ENCODE measurements at places on chromosomes 12 and 14.

GRCh38 chr14:92451245-92451644 lies 62.3 kb upstream of the RIN3 start:
- DNase-seq = no peak

GRCh38 chr12:4118601-4119156 lies 154.9 kb upstream of the CCND2 start:
- no peak for DNase-seq

DNA sequence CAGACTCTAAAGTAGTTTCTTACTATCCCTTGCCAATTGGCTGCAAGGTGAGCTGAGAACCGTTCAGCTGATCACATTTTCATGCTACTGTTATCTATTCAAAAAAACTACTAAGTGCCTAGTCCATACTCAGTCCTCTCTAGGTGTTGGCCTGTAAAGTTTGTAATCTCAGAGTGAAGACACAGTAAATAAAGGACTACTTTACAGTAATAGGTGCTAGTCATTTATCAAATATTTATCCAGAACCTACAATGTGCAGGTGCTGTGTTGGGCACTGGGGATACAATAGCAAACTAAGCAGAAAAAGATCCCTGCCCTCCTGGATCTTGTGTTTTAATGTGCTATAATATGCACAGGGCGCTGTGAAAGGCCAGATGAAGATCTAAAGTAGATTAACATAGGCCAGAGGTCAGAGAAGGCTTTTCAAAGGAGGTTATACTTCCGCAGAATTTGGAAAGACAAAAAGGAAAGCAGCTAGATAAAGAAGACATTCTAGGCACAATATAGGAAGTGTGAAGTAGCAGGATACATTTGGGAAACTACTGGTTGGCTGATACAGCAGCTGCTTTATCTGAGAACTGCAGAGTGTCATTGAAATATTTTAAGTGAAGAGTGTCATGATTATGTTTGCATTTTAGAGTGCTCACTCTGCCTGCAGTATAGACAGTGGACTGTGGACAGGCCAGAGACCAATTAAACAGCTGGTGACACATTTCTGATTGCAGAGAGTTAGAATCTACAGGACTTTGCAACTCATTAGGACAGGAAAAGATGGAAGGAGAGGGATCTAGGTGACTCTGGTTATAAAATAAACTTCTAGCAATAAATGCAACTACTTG lies 8.0 kb upstream of the ACTR10 start:
- DNase-seq = no peak

GRCh38 chr12:124131659-124132058 lies 158.6 kb downstream of the ZNF664 start:
- DNase-seq = no peak

- no peak for DNase-seq
Observed at GRCh38 chr14:92959189-92959531, 36.2 kb downstream of the CHGA start.

- no peak for DNase-seq
Observed at GRCh38 chr14:45290547-45290946, 37.5 kb upstream of the MIS18BP1 start.

- no peak for DNase-seq
Observed at GRCh38 chr14:61145034-61145902, 135.9 kb downstream of the TMEM30B start.

GRCh38 chr12:44076871-44077270 lies 241.0 kb downstream of the TMEM117 start:
- no peak for DNase-seq

DNA sequence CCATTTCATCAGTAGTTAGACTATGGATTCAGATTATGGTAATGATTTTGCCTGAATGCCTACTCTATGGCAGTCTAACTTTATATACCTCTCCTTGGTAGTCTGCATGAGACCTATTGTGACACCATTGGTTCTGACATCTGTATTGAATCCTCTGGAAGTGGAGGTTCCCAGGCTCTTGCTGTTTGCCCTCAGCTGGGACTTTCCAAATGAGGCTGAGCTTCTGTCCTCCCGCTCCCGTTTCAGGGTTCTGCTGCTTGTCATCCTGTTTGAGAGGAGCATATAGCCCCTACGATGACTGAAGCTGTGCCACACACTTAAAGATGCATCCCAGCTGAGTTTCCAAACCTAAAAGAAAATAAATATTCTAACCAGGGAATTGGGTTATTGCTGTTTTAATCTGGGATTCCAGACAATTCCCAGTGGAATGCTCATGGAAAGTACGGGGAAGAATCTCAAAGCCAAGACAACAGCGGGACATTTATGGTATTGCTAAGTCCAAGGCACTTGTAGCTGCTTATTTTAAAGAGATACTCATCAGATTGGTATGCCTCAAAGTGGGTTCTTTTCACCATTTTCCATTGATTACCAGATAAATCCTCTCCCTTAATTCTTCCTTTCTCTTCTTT lies 105.9 kb downstream of the ETV6 start:
- DNase-seq = no peak

DNA sequence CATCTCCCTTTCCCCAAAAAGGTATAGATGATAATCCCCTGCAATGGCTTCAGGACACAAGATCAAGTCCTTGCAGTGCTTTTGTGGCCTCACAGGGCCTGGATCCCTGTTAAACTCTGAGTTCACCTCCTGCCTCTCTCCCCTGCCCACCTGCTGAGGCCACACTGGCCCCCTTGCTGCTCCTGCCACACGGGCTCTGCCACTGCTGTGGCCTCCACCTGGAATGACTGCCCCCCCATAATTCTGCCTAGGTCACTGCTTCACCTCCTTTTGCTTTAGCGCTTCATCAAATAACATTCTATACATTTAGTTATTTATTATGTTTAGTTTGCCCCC lies 653 bp upstream of the IFI27 start:
- DNase-seq = no peak

DNA sequence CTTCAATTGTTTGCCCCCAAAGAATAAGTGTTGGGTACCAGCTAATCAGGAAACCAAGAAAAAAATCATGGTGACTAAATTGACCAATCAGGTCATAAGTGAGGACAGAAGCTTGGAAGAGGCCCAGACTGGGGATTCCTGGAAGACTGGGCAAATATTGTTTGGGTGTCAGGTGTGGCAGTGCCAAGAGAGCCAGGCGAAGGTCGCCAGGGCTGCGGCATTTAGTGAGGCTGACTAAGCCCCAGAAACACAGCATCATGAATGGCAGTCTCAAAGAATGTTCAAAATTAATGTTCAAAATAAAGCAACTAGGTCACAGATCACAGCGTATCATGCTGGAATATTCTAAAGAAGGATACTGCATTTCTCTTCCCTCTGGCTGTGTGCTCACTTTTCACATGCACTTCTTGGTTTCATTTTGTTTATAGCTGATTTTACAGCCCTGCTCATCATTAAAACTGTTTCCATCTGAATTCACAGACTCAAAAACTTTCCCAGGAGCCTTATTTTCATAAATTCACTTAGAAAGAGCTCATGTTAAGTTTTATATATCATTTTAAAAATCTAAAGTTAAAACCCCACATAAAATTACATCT lies 85.3 kb upstream of the OVCH1 start:
- DNase-seq = no peak

DNA sequence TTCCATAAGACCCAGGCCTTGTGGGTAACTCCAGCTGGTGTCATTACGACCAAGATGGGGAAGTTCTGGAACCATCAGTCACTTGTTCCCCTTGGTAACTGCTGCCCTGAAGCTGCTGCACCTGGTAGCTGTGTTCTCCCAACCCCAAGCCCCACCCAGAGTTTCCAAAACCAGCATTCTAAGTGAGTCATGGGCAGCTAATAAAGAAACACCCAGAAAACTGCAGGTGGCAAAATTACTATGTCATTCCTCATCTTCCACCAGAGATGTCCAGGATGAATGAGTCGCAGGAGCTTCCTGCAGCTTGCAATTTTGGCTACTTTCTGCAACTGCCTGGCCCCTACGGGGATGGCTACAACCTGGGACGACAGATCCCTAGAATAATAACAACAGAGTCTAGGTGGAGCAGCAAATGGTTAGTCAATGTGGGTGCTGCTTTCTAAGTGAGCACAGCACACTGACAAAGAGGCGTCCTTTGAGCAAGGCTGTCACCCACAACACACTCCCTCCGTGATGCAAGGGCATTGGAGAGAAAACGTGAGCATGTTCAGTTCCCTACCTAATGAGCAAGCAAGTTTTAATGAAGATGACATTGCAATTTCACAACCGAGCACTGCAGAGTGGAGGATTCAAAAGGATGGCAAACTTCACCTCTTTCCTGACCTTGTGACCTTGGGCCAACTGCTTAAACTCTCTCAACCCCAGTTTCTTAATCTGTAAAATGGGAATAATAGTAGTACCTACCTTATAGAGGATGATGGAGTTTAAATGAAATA lies 301.4 kb upstream of the NOS1 start:
- no peak for DNase-seq

DNA sequence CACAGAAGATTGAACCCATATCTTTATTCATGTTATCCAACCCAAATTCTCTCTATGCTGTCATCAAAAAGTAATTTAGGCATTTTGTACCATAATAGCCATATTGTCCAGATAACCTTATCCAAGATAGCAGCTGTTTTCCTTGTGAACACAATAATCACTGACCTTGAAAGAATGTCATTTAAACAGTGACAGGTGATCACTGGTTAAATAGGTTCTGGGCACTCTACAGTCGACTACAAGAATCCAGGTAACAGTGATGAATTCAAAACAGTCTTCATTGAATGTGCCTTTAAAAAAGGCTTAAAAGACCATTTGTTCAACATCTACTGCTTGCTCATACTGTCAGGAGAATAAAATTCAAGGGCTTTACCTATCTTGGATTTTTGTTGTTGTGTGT lies 4.6 kb upstream of the SPX start:
- no peak for DNase-seq

DNA sequence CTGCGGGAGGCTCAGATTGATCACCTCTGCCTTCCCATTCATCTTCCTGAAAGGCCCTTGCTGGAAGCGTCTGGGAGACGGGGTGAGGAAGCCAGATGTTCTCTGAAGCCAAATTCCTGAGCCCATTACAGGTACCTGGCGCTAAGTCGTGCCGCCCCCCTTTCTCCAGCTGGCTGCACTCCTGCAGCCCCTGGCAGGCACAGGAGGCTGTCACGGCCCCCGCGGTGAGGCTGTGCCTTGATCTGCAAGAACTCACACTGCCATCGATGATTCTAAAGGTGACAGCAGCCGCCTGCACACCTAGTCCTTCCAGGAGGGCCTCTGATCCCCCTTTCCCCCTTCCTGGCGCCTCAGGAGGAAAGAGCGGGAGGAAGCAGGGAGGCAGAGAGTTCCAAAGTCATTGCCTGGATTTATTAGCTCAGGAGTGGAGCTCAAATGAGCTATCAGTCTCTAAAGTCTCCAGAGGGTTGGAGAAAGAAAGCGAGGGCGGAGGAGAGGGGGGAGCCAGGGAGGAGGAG lies 106.9 kb downstream of the RFLNA start:
- no peak for DNase-seq

GRCh38 chr12:89346741-89347324 lies 5.5 kb downstream of the DUSP6 start:
- no peak for DNase-seq

- DNase-seq = no peak
Observed at GRCh38 chr12:59570145-59570544, 25.7 kb upstream of the SLC16A7 start.

DNA sequence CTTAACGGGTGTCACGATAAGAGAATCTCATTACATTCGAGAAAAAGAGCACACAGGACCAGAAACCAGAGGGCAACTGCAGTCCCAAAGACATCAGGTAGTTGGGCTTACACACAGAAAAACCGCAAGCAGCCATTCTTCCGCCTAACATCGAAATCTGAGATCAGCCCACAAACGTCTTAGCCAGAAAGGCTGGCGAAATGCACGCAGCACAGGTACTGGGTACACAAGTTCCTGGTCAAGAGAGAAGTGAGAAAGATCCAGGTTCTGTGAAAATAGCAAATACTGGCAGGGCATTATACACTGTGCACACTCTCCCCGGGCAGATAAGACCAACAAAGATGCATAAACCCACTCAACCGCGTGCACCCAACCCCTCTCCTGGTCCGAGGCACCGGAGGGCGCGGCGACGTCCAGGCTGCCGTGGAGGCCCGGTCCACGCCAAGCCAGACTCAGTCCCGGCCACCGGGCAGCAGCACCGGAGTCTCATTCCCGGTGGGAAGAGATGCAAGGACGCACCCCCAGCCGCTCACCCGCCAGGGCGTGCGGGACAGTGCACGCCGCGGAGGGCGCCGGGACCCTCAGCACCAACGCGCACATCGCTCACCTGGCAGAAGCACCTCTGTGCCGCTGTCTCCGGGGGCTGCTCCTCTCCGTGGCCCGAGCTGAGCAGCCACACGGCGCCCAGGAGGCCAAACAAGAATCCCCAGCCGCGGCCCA lies 437 bp downstream of the ERO1A start:
- DNase-seq = peak; percentile 40

GRCh38 chr12:9864913-9865675 lies 4.1 kb downstream of the CLEC2B start:
- no peak for DNase-seq

GRCh38 chr14:100340423-100340813 lies 17.3 kb downstream of the SLC25A47 start:
- DNase-seq = no peak

DNA sequence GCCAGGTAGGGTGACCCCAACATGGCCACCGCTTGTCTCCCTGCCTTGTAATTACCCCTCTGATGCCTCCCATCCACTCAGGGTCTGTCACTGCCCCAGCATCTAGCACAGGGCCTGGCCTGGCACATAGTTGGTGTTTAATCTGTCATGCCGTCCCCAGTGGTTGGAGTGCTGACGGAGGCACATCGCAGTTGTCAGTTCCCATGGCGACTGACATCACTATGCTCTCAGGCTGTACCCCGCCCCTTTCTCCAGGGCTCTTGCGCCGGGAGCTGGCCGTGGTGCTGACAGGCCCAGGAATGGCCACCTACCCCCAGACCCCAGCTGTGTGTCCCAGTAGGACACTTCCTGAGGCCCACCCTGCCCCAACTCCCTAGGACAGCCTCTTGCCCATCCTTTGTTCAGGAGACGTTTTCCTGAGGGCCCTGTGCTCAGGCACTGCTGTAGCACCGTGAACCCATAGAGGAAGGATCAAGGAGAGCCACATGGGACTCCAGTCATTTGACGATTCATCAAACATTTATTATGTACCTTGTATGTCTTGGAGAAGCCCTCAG lies 23.0 kb downstream of the FAM222A start:
- DNase-seq = peak; percentile 67

GRCh38 chr12:52655720-52656124 lies 3.7 kb upstream of the KRT2 start:
- no peak for DNase-seq

- no peak for DNase-seq
Observed at GRCh38 chr12:55666508-55666907, 29.8 kb downstream of the OR10P1 start.

- no peak for DNase-seq
Observed at GRCh38 chr12:32756476-32757066, 874 bp upstream of the YARS2 start.

GRCh38 chr12:95918194-95918993 lies 24.0 kb downstream of the CCDC38 start:
- DNase-seq = peak; percentile 23

- no peak for DNase-seq
Observed at GRCh38 chr14:73468828-73469375, 10.6 kb upstream of the NUMB start.

DNA sequence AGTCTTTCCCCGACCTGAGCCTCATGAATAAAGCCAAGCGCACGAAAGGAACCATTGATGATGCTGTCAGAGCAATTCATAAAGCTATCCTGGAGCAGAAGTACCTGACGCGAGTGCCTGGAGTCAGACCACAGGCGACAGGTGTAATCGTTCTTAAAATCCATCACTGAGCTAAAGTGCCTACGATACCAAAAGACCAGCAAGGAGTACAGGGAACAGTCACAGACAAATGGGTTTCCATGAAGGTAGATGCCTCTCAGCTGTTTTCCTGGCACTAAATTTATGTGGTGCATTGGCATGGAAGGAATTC lies 1.4 kb upstream of the PCED1B start:
- DNase-seq = no peak

- no peak for DNase-seq
Observed at GRCh38 chr14:51431033-51431709, 191.1 kb downstream of the TMX1 start.

All from hematopoietic multipotent progenitor cell (in vitro differentiated cells).